ENCODE measurements at places on chromosomes 6 and 20.

GRCh38 chr20:2599288-2600006, 53.0 kb upstream of the NOP56 start:
- no peak for DNase-seq

DNA sequence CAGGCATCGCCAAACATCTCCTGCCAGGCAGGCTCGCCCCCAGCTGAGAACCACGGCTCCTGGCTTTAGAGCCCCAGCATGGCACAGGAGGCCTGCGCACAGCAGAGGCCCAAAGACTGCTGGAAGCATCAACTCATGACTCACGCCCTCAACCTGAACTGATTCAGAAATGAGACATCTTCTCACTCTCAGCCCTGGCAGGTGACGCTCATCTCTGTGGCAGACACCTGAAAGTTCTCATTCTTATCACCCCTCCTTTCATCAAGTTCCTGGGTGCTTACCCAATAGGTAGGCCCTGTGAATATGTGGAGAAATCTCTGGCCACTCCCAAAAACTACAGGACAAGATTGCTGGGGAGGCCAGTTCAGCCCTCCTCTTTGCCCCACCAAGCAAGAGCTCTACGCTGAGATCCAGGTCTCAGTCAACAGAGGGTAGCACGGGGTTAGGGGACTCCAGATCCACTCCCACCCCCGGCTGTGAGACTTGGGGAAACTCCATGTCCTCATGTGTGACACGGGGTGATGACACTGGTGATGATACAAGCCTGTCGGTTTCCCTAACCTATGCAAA, 11.3 kb downstream of the NFATC2 start:
- no peak for DNase-seq

- no peak for DNase-seq
Measured at GRCh38 chr20:42795111-42795695, 394.5 kb downstream of the PTPRT start.

DNA sequence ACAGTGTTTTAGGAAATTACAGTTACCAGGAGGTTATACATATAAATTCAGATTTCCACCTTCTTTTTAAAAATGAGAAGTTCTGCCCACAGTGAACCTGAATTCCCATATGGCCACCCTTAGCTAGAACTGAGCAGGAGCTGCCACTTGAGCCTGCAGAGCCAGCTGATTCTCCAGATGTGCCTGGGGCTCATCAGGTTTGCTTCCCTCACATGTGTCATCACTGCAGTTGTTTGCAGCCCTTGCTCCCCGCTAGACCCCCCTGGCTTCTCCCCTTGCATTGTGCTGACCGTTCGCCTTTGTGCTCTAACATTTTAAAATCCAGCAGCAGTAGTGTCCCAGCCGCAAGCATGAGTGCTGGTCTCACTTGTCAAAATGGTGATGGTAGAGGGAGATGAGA, 131.1 kb downstream of the UTRN start:
- DNase-seq, result no peak

DNA sequence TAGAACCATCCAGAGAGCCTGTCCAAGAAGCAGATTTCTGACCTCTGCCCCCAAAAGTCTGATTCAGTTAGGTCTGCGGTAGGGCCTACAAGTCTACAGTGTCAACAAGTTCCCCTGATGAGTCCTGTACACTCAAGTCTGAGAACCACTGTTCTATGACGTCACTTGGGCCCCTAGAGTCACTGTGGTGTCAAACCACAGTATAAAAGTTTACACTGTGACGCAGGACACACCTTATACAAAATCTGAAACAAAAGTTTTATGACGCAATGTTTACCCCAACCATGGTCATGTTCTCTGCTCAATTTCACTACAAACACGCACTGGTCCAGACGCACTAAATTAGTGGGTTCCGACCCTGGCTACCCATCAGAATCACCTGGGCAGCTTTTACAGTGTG, 17.9 kb downstream of the SLA2 start:
- DNase-seq, result no peak

GRCh38 chr20:14538433-14538832, 201.0 kb upstream of the FLRT3 start:
- no peak for DNase-seq

DNA sequence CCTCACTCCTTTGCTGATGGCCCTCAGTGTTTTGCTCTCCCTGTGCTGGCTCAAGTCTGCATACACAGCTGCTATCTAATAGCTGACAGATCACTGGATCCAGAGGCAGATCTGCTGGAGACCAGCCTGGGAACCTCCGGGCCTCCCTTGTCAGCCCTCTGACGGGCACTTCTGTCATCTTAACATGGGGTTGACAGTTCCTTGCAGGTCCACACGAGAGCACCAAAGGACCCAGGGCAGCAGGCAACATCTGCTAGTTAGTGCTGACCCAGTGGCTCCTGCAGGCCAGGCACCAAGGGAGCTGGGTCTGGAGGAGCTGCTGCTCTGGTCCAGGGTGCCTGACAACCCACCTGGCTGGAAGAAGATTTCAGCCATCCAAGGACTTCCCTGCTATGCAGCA, 208.1 kb downstream of the UST start:
- DNase-seq, result no peak

GRCh38 chr6:6654599-6655575, 66.4 kb downstream of the LY86 start:
- DNase-seq, result no peak

DNA sequence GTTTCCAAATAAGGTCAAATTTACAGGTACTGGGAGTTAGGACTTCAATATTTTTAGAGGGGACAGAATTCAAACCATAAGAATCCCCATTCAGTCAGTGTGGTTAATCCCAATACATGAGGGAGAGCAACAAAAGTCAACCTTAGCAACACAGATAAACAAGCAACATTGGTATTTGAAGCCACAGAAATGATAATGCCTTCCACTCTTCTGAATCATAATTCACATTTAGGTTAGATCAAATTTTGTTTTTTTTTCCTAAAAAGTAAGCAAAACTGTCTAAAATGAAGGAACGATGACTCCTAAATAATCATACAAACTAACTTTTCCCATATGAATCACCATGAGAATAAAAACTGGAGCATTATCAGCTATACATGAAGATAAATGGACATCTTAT, 246.0 kb upstream of the TENT5A start:
- no peak for DNase-seq

- no peak for DNase-seq
Measured at GRCh38 chr6:158033077-158033750, 51.6 kb downstream of the SYNJ2 start.

GRCh38 chr20:5886788-5887187, 63.5 kb downstream of the TRMT6 start:
- DNase-seq, result no peak

GRCh38 chr6:50862176-50862575, 43.5 kb downstream of the TFAP2B start:
- DNase-seq, result no peak
